Esophagus squamous epithelium (tissue), 5 donors: ENCODE measurements at places on chromosomes 12 and 14.

GRCh38 chr12:28938056-28938455 lies 211.0 kb upstream of the FAR2 start:
- DNase-seq, result no peak

- no peak for DNase-seq
Measured at GRCh38 chr12:7180685-7181084, 8.8 kb upstream of the PEX5 start.

DNA sequence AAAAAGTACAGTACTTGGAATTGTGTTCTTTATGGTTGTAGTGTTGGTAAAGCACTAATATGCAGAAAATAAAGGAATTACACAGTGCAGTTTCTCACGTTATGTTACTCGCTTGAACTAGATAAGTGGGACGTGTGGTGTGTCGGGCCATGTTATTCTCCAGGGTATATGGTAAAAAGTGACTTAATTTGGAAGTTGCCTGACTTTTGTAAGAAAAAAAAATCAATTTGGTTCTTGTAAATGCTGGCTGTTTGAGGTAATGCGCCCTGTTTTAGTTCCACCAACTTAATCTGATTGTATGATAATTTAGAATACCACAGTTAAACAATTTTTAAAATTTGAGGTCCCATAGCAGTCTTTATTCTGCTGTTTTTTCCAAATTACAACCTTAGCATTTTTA lies 4.1 kb downstream of the ARF6 start:
- DNase-seq, result no peak

GRCh38 chr12:62930546-62931425 lies 4.2 kb downstream of the PPM1H start:
- no peak for DNase-seq

GRCh38 chr14:67429510-67430205 lies 17.7 kb upstream of the PLEK2 start:
- no peak for DNase-seq

- no peak for DNase-seq
Measured at GRCh38 chr12:49622501-49623141, 740 bp upstream of the PRPF40B start.

GRCh38 chr12:26555139-26555538 lies 277.9 kb downstream of the ITPR2 start:
- DNase-seq, result no peak

- no peak for DNase-seq
Measured at GRCh38 chr14:100898935-100899883, 4.3 kb downstream of the RTL1 start.
